SW 1271 (cell line): ENCODE measurements at places on chromosomes 3 and 15.

DNA sequence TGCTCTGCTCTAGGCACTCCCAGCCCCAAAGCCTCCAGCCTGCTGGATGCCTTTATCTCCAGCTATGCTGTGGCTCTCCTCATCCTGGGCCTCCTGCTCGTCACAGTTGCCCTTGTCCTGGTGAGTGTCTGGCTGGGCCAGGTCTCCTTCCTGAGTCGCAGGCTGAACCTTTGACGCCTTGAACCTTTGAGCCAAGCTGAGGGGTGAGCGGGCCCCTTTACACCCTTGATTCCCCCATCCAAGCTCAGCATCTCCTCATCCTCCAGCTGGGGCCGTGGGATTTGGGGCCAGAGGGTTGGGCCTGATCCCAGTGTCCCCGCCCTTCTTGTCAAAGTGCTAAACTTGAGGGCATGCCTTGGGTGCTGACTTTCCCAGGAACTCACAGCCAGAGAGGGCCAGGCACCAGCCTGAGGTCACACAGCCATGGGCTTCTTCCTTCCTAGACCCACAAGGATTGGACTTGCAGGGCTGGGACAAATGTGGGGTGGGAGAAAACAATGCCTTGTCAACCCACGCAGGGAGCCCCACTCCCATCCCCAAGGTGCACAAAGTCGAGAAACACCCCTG is 137.0 kb downstream of the TBC1D2B start:
- no peak for DNase-seq

GRCh38 chr3:141394560-141394959 is 26.3 kb downstream of the ZBTB38 start:
- no peak for DNase-seq

- DNase-seq: no peak
Measured at GRCh38 chr15:91609231-91609630, 244.3 kb upstream of the SLCO3A1 start.

DNA sequence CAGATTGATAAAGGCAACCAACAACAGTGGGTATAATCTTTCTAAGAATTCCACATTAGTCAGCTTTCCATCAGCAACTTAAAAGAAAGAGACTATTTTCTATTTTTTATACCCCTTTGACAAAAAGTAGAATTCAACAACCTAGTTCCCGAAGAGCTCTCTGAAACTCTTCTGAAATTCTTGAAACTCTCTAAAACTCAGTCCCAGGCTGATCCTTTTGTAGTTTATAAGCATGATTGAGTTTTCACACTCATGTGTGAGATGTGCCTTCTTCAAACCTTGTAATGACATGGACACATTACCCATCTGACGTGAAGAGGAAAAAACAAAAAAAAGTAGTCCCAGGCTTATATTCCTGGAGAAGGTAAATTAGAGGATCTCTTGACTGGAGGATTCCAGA is 31.4 kb downstream of the RAF1 start:
- DNase-seq: no peak

- no peak for DNase-seq
Measured at GRCh38 chr15:63288778-63289378, 11.5 kb downstream of the APH1B start.

GRCh38 chr3:39021029-39021428 is 30.7 kb downstream of the SCN11A start:
- no peak for DNase-seq

DNA sequence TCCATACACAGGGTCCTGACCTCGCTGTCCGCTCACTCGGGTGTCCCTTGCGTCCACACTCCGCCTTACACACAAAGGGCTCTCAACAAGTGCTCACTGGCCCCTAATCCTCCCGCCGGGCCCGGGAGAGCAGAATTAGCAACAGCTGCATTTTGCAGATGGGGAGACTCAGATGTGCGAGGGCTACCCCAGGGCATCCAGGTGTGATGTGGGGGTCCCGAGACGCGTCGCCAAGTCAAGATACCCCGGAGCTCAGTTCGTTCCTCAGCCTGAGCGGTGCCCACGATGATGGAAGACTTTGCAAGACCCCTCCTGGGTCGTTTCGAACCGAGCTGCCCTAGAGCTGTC is 14.9 kb upstream of the WNT7A start:
- no peak for DNase-seq

- no peak for DNase-seq
Measured at GRCh38 chr3:31346542-31346979, 186.2 kb upstream of the STT3B start.

GRCh38 chr3:150691414-150692040 is 12.2 kb downstream of the ERICH6 start:
- no peak for DNase-seq

GRCh38 chr3:160981217-160981938 is 123.8 kb downstream of the B3GALNT1 start:
- DNase-seq: no peak

GRCh38 chr3:64760258-64760657 is 72.5 kb upstream of the ADAMTS9 start:
- DNase-seq: no peak

DNA sequence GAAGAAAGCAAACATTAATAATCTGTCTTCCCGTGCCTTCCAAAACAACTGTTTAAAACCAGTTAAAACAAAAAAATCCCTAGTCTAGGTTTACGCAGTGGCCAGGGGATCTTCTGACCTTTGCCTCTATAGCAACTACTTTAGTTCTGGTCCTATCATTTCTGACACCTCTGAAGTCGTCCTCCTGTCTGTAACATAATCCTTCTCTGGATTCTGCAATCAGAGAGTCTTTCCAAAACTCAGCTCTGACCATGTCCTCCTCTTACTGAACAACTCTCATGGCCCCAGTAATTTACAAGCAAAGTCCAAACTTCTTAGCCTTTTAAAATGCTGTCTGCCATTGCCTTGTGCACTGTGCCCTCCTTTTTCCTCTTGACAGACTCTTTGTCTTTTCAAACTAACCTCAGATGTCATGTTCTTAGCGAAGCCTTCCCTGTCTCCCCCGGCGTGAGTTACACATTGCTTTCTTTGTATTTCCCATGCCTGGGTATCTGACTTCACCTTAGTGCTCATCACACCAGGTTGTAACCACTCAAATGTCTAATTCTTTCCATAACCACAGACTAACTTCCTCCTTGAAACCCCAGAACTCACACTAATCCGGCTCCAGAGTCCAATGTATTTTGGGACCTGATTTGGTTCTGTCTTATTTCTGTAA is 105.2 kb upstream of the BNIP2 start:
- no peak for DNase-seq

GRCh38 chr3:114892131-114892879 is 254.8 kb downstream of the ZBTB20 start:
- no peak for DNase-seq

GRCh38 chr15:45097466-45097865 is 16.5 kb downstream of the DUOX2 start:
- DNase-seq: no peak

DNA sequence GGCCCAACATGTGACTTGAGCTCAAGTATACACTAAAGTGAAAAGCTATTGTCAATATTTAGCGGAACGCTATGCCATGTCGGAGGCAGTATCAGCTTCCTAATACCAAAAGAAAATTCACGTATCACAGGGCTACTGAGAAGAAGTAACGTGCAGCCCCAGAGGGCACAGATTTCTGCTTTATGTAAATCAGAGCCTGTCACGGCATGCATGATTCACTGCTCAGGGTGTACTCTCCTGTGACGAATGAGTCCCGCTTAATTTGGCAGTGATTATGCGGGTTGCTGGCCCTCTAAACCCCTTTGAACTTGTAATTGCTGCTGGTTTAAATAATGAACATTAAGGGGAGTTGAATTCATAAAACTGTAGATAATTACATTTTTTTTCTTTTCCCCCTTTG is 85.3 kb downstream of the MEIS2 start:
- DNase-seq: no peak

GRCh38 chr3:195030791-195031321 is 240.1 kb downstream of the XXYLT1 start:
- DNase-seq: no peak

DNA sequence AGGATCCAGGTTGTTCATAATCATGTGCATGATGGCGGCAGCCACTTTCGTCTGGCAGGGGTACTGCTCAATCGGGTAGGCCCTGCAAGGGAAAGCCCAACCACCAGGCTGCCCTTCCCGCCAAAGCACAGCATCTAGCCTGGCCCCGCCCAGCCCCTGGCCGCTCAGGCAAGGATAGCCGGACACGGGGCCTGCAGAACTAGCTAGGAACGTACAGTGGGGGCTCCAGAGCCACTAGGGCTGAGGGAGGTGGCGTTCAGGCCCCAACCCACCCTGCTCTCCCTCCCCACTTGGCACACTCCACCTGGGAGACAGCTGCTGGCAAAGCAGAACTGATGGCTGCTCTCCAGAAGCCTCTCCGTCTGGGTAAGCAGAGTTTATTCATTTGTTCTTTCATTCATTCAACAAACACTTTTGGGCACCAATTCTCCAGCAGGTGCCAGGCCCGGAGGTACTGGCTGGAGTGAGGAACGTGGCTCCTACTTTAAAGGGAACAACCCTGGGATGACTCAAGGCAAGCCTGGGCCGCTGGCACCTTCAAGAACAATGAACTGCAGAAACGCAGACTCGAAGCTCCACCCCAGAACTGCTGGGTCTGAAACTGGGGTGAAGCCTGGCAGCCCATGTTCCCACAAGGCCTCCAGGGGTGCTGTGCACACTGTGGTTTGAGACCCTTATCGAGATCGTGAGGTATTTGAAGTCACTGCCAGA is 7.8 kb downstream of the UROC1 start:
- DNase-seq: no peak

- no peak for DNase-seq
Measured at GRCh38 chr15:45333550-45333949, 44.8 kb downstream of the GATM start.

DNA sequence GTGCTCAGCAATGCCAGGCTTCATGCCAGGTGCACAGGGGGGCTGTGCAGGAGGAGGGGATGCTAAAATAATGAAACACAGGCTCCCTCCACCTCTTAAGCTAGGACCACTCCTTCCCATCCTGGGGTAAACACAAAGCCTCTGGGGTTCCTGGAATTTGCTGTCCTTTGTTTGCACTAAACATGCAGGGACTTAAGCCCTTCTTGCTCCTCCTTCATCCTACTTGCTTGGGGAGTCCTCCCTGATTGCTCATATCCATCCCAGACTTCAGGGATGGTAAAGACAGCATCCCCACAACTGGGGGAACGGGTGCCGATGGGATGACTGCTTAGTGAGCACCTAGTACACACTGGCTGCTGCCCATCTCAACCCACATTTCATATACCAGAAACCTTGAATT is 5.1 kb downstream of the LINGO1 start:
- no peak for DNase-seq

DNA sequence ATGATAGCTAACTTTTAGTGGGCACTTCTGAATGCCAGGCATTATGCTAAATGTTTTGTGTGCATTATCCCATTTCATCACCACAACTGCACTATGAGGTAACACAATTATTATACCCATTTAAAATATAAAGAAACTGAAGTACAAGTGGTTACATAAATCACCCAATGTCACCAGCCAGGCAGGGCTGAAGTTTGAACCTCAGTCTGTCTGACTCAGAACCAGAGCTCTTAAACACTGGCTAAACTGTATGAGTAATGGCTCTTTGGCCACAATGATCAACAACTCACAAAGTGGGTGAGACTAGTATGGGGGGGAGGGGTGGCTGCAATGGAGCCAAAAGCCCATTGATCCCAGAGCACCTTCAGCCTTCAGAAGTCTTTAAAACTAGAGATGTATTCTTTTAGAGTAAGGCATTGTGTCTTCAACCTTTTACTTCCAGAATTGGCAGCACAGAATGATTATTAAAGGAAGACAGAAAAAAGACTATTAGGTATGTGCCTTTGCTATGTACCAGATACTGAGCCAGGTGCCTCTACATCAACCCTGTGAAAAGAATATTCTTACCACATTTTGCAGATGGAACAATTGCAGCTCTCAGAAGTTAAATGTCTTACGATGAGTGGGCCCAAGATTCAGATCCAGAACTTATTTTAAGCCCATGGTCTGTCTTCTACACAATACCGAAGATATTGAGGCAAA is 166.9 kb downstream of the UACA start:
- no peak for DNase-seq
